ENCODE measurements at places on chromosomes 7 and 10.

GRCh38 chr7:4807598-4808016 lies 32.2 kb downstream of the AP5Z1 start:
- DNase-seq: no peak

DNA sequence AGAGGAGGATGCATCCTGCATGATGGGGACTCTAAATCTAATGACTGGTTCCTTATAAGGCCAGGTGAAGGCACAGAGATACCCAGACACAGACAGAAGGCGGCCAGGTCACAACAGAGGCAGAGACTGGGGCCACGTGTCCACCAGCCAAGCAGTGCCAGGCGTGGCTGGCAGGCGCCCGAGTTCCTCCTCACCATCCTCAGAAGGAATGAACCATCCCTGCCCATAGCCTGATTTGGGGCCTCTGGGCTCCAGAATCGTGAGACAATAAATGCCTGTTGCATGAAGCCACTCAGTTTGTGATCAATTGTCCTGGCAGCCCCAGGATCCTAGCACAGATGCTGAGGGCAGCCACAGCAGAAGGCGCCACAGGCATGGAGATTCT lies 69.0 kb upstream of the TNRC18 start:
- no peak for DNase-seq

DNA sequence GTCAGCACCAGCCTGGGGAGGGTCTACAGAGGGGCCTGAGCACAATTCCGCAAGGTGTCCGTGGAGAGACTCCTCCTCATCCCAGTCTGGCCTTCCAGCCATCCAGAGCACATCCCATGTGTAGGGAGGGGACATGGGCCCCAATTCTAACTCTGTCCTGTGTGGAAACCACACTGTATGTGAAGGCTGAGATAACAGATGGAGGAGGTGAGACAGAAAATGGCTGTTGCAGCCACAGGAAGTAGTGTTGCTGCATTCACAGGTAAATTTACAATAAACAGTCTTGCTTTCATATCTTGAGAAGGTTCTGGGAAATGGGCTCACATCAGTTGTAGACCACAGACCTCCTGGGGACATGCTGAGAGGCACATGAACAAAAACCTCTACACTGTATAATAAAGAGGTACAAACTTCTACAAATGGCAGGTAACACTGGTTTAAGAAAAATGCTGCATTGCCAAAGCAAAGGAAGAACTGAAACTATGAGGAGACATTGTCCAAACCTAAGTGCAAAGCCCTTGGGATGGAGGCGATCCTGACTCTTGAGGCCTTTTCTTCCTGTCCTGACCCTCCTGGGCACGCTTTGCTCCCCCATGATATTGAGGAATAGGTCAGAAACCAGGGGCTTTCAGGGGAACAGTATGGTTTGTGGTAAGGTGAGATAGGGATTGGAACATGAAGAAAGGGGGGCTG lies 21.6 kb upstream of the GIMAP2 start:
- DNase-seq: no peak

- DNase-seq: no peak
These were observed 66.1 kb upstream of the PDZD8 start for GRCh38 chr10:117441361-117441760.

- no peak for DNase-seq
These were observed 128.6 kb downstream of the SKIDA1 start for GRCh38 chr10:21396889-21397288.

GRCh38 chr10:30154561-30154960 lies 95.2 kb upstream of the JCAD start:
- no peak for DNase-seq

DNA sequence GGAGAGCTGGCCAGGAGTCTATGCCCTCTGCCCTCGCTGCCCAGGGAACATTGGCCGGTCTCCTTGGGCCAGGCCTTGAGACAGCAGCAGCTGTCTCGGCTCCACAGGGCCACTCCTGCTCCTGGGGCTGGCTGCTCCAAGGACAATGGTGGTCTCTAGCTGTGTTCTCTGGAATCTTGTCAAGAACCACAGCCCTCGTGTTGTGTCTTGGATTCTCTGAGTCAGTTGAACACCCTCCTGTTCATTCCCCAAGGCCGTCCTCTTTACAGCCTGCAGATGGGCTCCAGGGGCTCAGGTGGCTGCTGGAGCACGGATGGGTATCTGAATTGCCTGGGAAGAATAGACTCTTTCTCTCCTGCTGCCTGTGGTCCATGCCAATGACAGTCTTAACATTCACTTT lies 511.1 kb downstream of the GLRX3 start:
- DNase-seq: no peak

GRCh38 chr7:149669121-149669818 lies 104.1 kb downstream of the ZNF467 start:
- no peak for DNase-seq

- peak; percentile 1 for DNase-seq
These were observed 345.0 kb downstream of the REEP3 start for GRCh38 chr10:63866075-63866746.

- DNase-seq: no peak
These were observed 708 bp upstream of the GPR85 start for GRCh38 chr7:113087071-113087998.

DNA sequence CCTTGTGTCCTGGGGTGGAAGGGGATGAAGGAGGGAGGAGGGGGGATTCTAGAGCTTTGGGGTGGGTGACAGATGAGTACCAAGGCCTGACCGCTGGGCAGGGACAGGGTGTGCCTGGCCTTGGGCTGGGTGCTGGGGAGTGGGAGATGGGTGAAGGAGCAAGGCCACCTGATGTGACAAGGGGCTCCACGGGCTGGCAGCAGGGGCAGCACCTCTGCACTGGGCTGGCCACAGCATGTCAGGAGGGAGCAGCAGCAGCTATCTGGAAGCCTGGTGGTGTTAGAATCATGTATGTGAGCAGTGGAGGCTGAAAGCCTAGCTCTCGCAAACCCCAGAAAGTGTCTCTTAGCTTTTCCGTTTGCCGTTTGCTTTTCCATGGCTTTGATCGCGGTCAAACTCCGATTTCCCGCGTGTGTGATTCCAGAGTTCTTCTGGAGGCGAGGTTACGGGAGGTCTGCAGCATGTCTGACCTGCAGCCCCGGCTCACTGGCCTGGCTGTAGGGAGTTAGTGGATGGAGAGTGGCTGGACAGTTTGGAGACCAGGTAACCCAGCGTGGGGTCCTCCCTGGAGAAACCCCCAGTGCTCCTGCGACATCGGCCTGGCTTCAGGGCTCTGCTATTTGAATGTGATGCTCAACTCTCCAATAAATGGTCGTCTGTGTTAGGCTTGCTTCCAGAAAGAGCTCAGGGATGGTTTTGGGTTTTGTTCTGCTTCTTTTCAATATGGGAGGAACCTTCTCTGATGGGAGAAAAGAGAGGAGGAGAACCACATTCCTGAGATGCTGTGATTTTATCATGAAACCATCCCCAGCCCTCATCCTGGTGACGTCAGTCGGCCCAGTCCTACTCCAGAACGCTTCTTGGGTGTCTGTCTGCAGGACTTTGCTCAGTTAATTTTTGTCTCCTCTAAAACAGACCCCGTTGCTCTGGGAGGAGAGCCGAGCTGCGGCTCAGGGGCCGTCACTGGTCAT lies 105.5 kb downstream of the CUX1 start:
- DNase-seq: no peak

GRCh38 chr7:25358926-25359325 lies 130.6 kb upstream of the NPVF start:
- DNase-seq: no peak

DNA sequence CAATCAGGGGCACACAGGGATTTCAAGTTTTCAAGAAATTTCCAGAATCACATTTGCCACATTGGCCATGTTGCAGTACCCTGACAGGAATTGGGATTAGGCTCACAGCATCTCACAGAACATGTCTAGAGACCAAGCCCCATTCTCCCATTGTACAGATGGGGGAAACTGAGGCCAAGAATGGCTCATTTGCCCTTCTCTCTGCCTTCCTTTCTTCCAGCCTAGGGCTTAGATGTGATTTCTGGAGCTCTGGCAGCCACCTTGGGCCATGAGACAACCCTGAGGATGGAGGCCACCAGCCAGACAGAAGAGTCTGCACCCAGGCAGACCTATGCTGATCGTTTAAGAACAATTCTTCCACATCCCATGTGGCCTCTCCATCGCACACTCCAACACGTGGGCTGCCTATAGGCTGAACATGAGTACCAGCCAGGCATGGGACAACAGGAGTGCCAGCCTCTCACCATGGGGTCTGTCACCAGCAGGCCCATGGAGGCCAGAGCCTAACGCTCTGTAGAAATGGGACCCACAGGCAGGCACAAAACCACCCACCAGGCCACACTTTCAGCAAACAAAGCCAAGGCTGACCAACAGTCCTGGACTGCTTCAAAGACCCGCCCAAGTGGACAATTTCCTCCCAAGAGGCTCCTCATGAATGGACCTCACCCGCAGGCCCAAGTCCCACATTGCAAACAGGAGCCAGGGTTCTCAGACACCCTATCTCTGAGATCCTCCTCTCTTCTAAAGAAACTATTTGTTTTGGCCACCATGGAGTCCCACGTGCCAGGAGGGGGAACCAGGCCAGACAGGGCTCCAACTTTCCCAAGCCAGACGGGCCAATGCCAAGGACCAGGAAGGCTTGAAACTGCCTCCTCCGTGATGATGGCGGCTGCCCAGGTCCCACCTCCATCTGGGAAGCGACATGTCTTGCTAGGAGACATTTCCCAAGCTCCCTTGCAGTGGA lies 20.7 kb downstream of the PDGFA start:
- DNase-seq: no peak

DNA sequence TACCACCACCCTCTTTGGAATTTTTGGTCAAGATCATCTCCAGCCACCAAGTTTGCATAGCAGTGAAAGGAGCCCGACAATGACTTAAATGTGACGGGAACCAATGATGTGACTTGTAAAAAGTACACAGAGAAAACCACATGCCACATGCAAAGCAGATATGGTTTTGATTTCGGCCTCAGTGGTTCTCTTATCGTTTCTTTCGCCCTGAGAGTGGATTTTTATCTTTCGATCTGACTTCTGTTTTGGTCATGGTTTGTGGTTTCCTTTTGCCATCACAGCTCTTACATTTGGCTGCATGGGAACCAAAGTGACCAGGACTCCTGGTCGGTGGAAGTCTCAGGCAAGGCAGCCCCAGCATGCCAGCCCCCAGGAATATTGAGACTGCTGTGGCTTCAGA lies 31.5 kb downstream of the TCF7L2 start:
- DNase-seq: no peak

DNA sequence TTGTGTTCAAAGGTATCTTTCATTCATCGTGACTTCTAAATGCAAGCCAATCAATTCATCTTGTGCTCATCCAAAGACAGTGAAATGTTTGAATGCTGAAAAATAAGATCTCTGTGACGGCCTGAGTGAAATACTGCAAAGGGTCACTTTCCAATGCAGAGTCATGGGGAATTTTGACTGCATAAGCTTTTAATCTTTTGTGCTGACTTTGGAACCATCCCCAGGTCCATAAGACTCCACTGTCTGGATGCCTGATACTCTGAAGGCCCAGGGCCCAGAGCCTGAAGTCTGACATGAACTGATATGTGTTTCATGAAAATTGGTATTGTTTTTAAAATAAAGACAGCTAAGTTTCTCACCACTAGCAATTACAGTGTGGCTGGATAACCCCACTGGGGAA lies 39.0 kb downstream of the PPP1R3C start:
- DNase-seq: no peak

DNA sequence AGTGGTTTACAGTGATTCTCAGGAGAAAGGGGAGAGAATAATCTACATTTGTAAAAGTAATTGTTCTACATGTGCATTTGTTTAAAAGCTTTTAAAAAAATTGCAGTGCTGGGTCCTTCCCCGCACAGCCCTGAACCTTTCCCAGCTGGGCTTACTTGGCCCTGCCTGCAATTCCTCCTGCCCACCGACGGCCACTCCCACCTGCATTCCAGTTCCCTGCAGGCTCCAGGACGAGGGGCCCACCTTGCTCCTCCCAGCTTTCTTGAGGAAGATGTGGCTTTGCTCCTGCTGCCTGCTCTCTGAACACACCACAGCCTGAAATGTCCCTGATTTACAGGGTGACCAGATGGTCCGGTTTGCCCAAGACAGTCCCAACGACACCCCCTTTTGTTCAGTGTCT lies 222.7 kb downstream of the PRPF18 start:
- DNase-seq: no peak

DNA sequence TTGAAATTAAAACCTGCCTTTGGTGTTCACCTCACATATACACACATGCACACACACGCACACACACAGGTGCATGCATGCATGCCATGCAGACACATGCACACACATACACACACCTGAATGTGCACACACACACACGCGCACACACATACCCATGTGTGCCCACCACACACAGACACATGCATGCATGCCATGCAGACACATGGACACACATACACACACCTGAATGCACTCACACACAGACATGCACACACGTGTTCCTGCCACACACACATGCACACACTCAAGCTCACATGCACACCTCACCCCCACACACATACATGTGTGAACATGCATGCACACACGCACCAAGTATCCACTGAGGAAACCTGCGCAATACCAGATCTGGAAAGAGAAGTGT lies 136.4 kb downstream of the KLF6 start:
- DNase-seq: no peak

- DNase-seq: no peak
These were observed 312.7 kb upstream of the IGFBP3 start for GRCh38 chr7:46233585-46234329.

GRCh38 chr10:132732518-132732917 lies 53.4 kb downstream of the NKX6-2 start:
- no peak for DNase-seq

DNA sequence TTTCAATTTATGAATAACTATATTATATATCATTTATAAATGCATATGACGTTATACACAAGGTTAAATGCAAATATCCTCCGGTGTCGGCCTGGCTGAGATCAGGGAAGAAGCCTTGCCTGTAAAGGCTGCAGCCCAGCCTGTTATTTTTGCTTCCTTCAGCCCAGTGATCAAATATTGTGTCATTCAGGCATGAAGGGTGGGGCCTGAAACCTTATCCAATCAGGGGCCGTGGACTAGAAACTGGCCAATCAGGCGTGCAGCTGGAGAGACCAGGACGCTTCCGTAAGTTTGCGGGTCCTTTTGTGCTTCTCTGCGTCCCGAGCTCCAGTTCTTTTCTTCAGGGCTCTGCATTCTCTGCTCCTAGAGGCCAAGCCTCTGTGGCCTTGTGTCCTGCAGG lies at the start of gene ZNF722:
TSS of gene ZNF722 (plus strand) at position 301 of the 400 bp plus-strand sequence. CDS start 113 bp downstream, outside the sequence.
- DNase-seq: no peak
